ENCODE measurements at places on chromosomes 16 and 17.

GRCh38 chr17:35531160-35531559, 6.3 kb downstream of the SLFN12L start:
- no peak for DNase-seq

DNA sequence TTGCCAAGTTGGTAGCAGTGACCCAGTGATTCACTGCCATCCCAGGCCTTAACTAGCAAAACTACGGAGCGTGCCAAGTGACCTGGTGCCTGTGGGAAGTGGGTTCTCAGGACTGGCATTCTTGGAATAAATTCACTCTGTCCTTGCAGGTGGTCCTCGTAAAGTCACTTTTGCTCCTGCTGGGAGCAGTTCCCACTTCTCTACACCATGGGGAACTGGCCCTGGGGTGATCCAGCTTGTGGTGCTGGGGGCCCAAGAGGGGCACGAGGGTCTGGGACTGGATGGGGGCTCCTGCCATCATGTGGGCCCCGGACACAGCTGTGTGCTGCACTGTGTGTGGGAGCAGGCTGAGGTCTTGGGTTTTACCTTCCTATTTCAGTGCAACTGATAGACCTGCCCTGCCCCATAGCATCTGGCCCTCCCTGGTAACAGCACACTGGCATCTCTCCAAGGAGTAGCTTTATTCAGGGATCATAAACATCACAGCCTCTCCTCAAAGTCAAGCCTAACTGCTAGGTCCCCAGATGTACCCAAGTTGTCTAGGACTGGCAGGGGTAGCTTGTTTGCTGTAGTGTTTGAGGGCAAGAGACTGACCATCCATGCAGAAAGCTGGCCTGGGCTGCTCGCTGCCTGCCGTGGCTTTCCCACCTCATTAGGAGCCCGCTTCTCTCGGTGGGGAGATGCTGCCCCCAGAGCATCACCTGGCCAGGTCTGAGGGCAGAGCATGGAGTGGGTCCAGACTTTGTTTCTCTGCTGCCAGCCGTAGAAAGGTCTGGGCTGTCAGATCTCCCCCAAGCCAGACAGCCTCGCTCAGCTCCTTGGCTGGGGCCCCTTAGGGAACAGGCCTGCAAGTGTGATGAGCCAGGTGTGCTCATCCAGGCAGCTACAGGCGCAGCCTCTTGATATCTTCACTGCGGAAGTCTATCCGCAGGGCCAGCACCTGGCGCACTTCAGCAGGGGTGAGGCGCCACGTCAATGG, 26.0 kb downstream of the FCSK start:
- no peak for DNase-seq

DNA sequence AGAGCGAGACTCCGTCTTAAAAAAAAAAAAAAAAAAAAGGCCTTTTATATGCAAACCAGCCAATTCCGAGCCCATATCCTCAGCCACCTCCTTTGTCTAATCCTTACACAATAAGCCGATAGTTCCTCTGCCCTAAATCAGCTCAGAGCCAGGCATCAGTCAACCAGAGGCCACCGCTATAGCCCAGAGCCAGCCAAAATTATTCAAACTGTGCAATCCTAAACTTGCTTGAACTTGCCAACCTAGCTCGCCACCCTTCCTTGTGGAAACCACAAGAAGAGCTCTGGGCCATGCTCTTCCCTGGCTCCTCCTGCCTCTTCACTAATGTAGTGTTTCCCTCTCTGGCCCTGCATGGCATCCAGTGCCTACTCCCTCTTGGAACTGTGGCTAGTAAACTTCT, 17.7 kb downstream of the ITGAL start:
- peak; percentile 7 for DNase-seq

- DNase-seq: no peak
These were observed 349.2 kb upstream of the SALL1 start for GRCh38 chr16:51500306-51500705.

DNA sequence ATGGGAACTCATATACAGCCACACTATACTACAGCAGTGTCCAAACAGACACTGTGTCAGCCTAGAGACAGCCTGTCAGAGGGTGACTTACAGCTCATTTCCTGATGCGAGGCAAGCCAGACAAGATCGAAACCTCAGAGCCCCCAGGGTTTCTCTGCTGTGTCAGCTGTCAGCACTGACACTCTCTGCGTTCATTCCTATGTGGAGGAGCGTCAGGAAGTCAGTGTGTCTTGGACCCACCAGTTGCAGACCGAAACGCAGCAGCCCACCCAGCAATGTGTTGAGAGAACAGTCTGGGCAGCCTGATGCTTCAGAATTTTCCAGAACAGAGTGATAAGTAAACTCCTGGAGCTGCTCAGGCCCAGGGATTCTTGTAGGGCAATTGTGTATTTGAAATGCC, 20.6 kb upstream of the MAPT start:
- no peak for DNase-seq

GRCh38 chr16:7482032-7482431, 149.4 kb downstream of the RBFOX1 start:
- no peak for DNase-seq

GRCh38 chr17:44587339-44587738, 30.1 kb downstream of the FZD2 start:
- no peak for DNase-seq

DNA sequence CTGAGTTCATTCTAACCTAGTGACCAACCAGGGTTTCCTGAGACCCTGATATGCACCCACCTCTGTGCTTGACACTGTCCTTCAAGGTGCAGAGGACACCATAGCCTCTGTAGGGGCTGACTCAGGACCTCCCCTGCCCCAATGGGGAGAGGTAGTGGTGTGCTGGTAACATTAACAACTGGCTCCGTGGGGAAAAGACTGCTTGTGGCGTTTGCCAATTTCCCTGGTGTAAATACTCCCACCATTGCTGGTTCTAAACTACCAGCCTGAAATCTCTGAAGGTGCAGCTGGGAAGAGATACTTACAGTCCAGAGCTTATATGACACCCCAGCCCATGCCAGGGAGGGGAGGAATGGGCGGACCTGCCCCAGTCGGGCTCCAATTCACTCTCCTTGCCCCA, 54.9 kb downstream of the ENGASE start:
- no peak for DNase-seq

- no peak for DNase-seq
These were observed 353.3 kb downstream of the SEC14L1 start for GRCh38 chr17:77493901-77494663.

DNA sequence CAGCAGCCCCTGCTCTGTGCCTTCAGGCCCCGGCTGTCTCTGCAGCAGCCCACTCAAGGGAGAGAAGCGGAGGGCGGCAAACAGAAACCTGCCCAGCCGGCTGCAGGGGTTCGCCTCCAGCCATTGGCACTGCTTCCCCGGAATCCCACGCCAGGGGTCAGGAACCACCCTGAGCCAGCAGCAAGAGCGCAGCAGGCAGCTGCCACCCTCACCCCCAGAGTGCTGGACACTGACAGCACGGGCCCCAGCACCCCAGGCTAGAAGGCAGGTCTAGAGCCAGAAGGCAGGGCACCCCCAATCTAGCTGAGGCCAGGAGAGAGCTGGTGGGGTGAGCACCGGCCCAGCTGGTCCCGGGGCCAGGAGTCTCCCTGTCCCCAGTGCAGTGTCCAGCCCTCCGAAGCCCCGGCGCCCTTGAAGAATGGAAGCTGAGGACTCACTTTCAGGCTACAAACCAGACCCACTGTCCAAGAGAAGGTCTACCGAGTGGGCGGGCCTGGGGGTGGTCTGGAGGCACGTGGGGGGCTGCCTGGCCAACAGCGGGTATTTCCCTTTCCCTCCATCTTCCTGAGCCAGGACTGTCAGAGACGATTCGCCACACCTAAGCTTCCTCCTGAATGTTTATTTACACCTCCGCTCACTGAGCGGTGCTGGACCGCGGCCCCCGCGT, 8.4 kb downstream of the UBALD2 start:
- no peak for DNase-seq

DNA sequence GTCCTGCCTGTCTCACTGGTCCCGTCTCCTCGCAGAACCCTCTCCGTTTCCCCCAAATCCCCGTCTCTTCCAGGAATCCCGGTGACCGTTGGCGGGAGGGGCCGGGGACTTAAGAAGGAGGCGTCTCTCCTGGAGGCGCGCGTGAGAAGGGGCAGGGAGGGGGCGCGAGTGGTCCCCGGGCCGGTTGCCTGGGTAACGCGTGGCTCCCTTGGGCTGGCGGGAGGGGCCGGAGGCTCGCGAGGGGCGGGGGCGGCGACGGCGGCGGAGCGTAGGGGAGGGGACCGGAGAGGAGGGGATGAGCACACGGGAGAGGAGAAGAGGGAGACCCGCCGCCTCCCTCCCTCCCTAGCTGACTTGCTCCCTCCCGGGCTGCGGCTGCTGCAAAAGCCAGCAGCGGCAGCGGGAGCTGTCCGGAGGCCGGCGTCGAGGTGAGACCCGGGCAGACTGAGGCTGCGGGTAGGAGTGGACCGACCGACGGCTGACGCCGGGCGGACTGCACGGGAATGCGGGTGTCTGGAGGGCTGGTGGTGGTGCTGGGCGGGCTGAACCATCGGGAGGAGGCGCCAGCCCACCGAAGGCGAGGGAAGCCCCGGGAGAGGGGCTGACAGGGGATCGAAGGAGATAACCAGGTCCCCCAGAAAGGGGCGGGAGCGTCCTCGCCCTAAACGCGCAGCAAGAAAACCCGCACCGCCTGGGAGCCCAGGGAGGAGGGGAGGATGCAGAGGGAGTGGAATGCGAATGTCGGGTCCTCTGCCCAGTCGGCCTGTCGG, at the start of gene PRRT2:
TSS of gene PRRT2 (plus strand) at position 298 of the 770 bp plus-strand sequence. CDS start 862 bp downstream, outside the sequence.
- peak; percentile 90 for DNase-seq

- DNase-seq: no peak
These were observed 211.0 kb upstream of the GSE1 start for GRCh38 chr16:85401917-85402766.

DNA sequence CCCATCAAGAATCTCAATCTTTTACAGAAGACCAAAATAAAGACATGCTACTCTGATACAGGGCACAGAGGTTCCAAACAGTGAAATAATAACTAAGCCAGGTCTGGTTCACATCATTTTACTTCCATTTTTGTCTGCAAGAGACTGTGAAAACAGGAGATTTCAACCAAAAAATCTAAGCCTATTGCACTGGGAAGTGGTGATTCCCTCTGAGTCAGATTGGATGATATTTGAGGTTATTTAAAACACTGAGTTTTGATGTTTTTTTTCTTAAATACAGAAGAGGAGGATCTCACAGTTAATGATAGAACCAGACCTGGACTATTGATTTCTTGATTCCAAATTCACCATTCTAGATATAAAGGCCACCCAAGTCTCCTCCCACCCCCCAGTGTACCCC, 117.3 kb upstream of the FAM20A start:
- no peak for DNase-seq

DNA sequence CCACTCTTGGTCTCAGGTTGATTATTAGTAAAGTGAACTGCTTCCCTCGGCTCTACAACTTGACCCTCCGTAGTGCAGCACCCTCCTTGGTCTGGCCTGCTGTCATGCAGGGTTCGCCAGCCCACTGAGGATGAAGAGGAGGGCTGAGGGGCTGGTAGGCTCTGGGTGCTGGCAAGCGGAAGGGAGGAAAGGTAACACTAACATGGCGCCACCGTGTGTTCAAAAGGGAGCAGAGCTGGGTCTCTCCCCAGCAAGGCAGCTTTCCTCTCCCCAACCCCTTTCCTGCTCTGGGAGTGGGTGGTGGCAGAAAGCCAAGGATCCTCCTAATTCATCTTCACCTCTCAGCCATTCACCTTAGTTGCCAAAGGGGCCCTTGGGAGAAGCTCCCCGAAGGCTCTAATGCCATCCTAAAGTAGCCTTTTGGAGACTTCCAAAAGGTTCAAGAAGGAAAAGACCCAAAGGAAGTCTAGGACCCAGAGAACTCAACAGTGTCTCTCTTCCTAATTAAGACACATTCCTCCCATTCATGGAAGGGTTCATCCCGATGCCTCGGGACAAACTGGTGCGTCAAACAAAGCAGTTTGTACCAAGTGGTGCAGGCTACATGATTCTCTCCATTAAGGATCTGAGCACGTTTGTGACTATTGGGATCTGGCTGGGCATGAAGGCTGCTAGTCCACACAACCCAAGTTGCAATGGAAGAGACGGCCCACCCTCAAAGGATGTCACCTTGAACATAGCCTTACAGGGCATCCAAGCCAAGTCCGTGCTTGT, 90.8 kb upstream of the TOB1 start:
- DNase-seq: peak; percentile 52

DNA sequence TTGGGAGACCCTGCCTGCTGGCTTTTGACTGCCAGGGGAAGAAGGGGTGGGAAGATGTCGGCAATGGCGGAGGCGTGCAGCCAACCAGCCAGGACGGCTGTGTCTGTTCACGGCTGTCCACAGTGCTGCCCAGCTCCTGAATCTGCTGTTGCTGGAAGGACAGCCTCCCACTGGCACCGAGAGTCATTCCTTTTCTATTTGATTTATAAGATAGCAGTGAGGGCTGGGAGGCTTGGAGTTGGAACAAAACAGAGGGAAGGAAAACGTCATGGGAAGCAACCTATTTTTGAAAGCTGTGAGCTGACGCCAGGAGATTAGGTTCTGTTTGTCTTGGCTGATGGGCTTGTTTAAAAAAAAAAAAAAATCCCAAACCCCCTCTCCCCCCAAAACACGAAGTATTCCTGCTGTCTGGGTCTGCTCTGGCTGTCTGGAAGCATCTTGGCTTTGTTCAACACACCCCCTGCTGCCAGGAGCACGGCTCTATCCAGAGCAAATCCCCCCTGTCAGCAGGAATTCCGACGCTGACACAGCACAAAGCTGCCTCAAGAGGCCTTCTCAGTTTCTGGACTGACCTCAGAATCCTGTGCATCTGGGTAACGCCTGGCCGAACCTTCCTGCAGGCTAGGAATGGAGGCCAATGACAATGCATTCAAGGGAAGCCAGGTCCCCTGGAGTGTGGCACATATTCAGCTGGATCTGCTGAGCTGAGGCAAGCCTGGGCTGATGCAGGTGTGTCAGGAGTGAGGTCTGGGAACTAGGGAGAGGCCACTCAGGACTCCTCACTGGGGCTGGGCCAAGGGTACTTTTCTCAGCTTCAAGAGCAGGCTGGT, 41.0 kb upstream of the SREBF1 start:
- no peak for DNase-seq

DNA sequence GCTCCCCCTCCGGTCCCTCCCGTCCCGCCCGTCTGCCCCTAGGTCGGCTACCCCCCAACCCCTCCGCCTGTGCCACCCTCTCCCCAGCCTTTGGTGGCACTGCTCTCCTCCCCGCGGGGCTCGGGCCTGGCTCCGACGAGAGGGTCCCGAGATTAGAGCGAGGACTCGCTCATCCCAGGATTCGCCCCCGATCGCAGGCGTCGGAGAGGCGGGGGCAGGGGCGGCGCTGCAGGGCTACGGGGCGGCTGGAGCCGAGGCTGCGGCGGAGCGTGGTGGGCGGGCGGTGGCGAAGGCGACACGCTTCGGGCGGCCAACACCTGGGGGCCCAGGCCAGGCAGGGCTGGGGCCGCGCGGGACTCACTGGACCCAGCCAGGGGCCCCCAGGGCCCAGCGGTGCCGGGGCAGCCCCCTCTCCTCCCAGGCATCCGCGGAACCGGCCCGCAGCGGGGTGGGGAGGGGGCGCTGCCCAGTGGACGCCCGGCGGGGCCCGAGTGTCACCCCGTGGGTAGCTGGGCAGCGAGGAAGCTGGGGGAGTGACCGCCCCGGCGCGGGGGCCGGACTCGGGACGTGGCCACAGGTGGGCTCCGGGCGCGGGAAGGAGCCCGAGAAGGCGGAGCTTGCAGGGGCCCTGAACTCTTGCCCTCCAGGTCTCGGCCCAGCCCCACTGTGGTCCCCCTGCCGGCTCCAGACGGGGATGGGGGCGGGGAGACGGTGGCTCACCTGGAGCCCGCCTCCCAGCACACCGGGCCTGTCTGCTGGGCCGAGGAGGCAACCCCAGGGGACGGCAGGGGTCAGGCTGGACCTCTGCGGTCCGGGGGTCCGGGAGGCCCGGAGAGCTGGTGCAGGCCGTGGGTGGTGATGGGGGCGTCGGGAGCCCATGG, 1.5 kb downstream of the MGAT5B start:
- DNase-seq: peak; percentile 77

Measured in NCI-H526 (cell line).